ENCODE measurements at places on chromosomes 7 and 10. TPM values are rescaled to one million over a fixed set of nuclear protein-coding genes. Genes with fewer than 3 reads are reported as not detected.

STRA8 gene
- total RNA-seq, result not detected

NODAL gene
- not detected for total RNA-seq

NPTX2 gene
- not detected for total RNA-seq

SLC13A1 gene
- total RNA-seq, result not detected

ZNF786 gene
- total RNA-seq, result 7.4 TPM

NANOS1 gene
- 0.23 TPM for total RNA-seq

GPNMB gene
- 0.41 TPM for total RNA-seq

PRSS1 gene
- not detected for total RNA-seq

CPVL gene
- 0.33 TPM for total RNA-seq

NPY gene
- not detected for total RNA-seq

NAT16 gene
- total RNA-seq, result not detected

SPRN gene
- total RNA-seq, result not detected

MACC1 gene
- total RNA-seq, result 2.7 TPM

PVRIG gene
- 45.2 TPM for total RNA-seq

HOXA5 gene
- not detected for total RNA-seq

KCTD7 gene
- 27.8 TPM for total RNA-seq

PDLIM1 gene
- total RNA-seq, result 22.7 TPM

Measured in activated CD8-positive, alpha-beta memory T cell treated with anti-CD3 and anti-CD28 coated beads, Interleukin-2, amount 10 ng/mL, durations not matched to agents 7 days and 5 days (primary cell).